ENCODE measurements at places on chromosomes 2 and 18.

DNA sequence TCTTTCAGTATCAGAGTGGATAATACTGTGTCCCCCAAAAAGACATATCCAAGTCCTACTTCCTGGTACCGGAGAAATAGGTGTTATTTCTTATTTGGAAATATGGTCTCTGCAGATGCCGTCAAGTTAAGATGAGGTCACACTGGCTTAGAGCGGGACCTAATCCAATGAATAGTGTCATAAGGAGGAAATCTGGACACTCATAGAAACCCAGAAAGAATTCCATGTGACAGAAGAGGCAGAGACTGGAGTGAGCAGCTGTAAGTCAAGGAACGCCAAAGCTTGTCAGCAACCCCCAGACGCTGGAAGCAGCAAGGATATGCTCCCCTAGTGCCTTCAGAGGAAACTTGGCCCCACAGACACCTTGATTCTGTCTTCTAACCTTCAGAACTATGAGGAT is 69.8 kb downstream of the CCBE1 start:
- DNase-seq: no peak

DNA sequence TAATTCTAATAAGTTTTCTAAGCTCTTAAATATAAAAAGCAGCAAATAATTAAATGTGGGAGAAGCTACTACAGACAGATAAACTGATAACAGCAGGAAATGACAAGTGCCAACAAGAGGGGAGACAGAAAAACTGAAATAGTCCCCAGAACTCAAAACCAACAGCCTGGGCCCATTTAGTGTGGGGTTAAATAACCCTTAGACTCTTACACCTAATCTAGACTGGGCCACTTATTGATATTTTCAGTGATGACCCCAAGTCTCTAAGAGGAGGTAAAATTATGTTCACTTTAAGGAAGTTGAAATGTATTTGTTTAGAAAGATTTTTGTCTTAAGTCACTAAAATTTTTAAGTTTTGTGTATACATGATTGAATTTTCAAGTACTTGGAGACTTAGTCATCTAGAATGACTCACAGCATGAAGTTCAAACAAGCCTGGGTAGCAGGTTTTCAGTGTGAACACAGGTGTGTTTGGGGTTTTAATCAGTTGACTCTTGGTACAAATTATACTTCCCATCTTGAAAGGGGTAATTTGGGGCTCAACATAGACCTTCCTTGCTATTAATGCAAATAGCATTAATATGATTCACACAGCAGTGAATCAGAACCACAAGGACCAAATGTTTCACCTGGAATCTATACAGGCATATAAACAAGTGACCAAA is 54.9 kb upstream of the MYO3B start:
- no peak for DNase-seq

DNA sequence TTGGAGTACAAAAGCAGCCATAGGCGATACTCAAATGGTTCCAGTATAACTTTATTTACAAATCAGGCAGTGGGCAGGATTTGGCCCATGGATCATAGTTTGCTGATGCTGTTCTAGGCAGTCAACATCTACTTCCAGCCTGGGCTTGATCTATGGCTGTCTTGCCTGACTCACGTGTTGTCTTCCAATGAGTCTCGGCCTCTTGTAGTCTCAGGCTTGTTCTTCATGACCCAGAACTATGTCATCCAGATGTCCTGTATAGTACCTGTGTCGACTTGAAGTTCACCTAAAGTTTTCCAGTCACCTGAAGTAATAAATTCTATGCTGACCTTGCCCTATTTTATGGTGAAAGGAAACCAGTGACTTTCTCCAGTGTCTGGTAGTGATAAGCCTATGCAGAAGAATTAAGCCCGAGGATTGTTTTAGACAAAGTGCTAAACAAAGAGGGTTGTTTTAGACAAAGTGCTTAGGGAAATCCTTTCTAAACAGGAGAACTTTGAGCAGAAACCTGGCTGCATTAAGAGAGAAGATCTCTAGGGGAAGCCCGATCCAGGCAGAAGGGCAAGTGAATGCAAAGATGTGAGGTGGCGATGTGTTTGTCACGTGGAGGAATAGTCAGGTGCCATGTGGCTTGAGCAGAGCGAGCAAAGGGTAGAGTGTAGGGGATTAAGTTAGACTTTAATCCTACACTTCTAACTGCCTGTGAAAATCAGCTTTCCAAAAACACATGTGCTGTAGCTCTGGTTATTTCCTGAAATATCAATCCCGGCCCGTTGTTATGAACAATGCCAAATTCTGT is 8.5 kb upstream of the THNSL2 start:
- no peak for DNase-seq

GRCh38 chr2:144849612-144850011 is 329.7 kb upstream of the ZEB2 start:
- no peak for DNase-seq

GRCh38 chr2:25445464-25445863 is 103.7 kb upstream of the DNMT3A start:
- no peak for DNase-seq

- peak; percentile 16 for DNase-seq
Measured at GRCh38 chr2:196750977-196751631, 48.4 kb downstream of the GTF3C3 start.

Data from stimulated activated CD8-positive, alpha-beta memory T cell treated with anti-CD3 and anti-CD28 coated beads, Interleukin-15, amount 100 ng/mL, for 24 hours (primary cell).